ENCODE measurements at places on chromosomes 1 and 21. TPM values are rescaled to one million over a fixed set of nuclear protein-coding genes. Genes with fewer than 3 reads are reported as not detected.
A peak's percentile ranks its signal among the peaks of the same experiment; 100 is the strongest.

FCRLB gene
- 1.3 TPM for total RNA-seq

ERRFI1 gene
- total RNA-seq, result 86.4 TPM

EDARADD gene
- 1.1 TPM for total RNA-seq

FAM72C gene
- 13.1 TPM for total RNA-seq

APCS gene
- total RNA-seq, result not detected

SERPINC1 gene
- not detected for total RNA-seq

H6PD gene
- 23.6 TPM for total RNA-seq

FAM72D gene
- 11.9 TPM for total RNA-seq

DNA sequence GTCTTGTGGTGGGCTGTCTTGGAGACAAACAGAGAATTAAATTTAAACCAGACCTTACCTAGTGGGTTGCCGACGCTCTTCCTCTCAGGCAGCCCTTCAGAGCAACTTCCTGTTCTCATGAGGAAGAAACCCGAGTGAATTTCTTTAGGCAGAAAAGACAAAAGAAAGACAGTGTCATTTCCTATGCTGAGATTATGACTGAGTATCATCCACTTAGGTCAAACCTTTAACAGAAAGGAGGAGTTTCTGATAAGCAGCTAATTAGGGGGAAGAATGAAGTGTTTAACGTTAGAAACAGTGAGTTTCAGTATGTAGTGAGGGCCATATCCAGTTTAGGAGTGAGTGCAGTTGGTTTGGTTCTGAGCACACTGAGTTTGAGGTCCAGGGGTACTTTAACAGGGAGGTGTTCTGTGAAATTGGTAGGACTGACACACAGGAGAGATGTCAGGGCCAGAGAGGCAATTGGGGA, 38.7 kb downstream of the FASLG start:
- no peak for DNase-seq
- H3K4me3 ChIP-seq, result no peak overlapping the region
- peaks cover 6% of the 10 kb centered on the region for H3K4me1 ChIP-seq

DNA sequence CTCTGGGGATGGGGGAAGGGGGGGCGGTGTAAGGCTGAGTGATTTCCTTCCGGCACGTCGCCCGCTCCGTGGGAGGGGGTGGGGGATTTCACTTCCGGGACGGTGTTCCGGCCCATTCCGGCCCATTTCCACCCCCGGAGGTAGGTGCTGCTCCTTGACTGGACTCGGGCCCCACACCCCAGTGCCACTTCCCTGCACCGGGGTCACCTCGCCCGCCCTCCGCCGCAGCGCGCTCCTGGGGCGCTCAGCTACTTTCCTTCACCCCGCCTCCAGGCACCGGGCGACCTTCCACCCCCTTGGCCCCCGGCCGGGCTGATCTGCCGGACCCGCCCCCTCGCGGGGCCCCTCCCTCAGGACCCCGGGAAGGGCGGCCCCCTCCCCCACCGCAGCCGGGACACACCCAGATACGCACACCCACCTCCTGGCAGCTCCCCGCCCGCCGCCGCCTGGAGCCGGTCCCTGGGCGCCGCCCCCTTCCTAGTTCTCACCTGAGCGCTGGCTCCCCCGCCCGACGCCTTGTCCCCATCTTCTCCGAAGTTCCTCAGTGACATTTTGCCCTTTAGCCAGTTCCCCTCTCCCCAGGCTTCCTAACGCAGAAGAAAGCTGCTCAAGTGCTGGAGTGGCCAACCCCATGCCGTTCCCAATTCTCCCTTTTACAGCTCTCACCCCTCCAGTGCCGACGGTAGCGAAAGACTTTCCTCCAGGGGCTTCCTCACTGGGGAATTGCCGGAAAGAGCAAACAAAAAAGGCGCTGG, at the start of gene ZBTB37:
TSS of gene ZBTB37 (plus strand) at position 115 of the 755 bp plus-strand sequence. CDS start 1,846 bp downstream, outside the sequence.
- H3K4me1 ChIP-seq, result peaks cover 59% of the 10 kb centered on the region
- peaks cover 73% of the 10 kb centered on the region for H3K36me3 ChIP-seq
- H3K4me3 ChIP-seq, result peak within 1 kb of the TSS; percentile 94
- H3K27ac ChIP-seq, result peak within 1 kb of the TSS; percentile 96

GRCh38 chr1:156214024-156214748, 1.4 kb downstream of the PMF1 start:
- DNase-seq, result peak; percentile 86
- H3K36me3 ChIP-seq, result peaks cover 16% of the 10 kb centered on the region
- peak overlapping the region; percentile 97 for H3K4me3 ChIP-seq
- H3K27ac ChIP-seq, result peak overlapping the region; percentile 96

DNA sequence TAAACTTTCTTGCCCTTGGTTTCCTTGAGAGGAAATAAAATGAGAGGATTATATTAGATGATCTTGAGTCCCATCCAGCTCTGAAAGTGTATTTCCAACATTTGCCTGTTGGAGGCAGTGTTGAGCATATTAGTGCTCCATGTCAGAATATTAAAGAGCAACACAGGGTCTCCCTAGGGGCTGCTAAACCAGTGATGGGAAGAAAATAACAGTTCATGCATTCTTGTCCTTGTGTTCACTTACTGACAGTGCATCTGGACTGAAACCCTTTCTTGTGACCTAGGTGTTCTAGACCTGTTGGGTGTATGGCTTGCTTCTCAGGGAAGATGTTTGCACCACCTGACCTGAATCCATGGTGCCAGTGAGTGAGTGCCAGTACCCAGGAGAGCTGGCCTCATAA, 124.7 kb upstream of the KIAA0040 start:
- peak; percentile 32 for DNase-seq
- no peaks in the 10 kb centered on the region for H3K27me3 ChIP-seq
- peaks cover 5% of the 10 kb centered on the region for H3K4me1 ChIP-seq
- no peak overlapping the region for H3K27ac ChIP-seq
- H3K36me3 ChIP-seq, result no peaks in the 10 kb centered on the region

DNA sequence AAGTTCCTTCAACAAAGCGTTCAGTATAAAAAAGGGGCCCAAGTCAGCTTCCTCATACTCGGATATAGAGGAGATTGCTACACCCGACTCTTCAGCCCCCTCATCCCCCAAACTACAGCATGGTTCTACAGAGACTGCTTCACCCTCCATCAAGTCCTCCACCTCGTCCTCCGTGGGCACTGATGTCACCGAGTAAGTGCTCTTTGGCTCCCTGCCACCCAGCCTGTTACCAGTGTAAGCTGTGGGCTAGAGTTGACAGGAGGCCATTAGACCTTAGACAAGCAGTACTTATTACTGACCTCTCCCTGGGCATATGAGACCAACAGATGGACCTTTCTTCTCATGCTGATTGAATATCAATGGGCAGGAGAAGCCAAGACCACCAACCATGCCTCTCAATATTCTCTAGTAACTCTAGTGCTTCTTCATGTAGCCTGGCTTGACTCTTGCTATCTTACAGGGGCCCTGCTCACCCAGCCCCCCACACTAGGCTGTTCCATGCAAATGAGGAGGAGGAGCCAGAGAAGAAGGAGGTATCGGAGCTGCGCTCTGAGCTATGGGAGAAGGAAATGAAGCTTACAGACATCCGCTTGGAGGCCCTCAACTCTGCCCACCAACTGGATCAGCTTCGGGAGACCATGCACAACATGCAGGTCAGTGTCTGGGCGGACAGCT, 20.9 kb upstream of the IPO9 start:
- H3K36me3 ChIP-seq, result peaks cover 82% of the 10 kb centered on the region
- H3K4me1 ChIP-seq, result no peaks in the 10 kb centered on the region
- no peak overlapping the region for H3K27ac ChIP-seq
- DNase-seq, result no peak
- H3K4me3 ChIP-seq, result no peak overlapping the region

GRCh38 chr1:2025491-2025981, 6.4 kb downstream of the GABRD start:
- no peak overlapping the region for H3K27ac ChIP-seq
- no peaks in the 10 kb centered on the region for H3K36me3 ChIP-seq
- peaks cover 17% of the 10 kb centered on the region for H3K27me3 ChIP-seq
- no peak overlapping the region for H3K4me3 ChIP-seq
- H3K4me1 ChIP-seq, result no peaks in the 10 kb centered on the region

DNA sequence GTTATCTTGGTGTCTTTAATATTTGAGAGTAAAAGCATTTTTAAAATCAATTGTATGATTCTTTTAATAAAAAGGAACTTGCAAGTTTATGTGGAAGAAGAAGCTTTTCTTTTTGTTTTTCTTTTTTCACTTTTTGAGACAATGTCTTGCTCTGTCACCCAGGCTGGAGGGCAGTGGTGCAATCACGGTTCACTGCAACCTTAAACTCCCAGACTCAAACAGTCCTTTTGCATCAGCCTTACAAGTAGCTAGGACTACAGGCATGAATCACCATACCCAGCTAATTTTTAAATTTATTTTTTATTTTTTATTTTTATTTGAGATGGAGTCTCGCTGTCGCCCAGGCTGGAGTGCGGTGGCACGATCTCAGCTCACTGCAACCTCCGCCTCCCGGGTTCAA, 34.1 kb downstream of the CMPK1 start:
- no peaks in the 10 kb centered on the region for H3K27me3 ChIP-seq
- DNase-seq, result no peak
- H3K27ac ChIP-seq, result no peak overlapping the region
- no peak overlapping the region for H3K4me3 ChIP-seq
- peaks cover 44% of the 10 kb centered on the region for H3K36me3 ChIP-seq

DNA sequence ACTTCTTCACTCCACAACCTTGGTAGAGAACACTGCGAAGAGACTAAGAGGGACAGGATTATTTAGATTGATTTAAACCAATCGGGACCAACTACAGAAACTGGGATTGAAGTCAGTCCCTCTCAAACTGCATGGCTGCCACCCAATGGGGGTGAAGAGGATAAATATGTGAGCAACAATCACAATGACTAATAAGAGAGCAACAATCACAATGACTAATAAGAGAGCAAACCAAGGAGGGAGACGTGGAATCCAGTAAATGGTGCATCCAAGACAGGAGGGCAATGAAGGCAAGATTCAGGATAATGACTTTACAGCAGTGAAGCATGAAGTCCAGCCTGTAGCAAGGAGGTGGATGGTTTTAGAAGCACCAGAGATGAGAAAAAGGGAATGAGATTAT, 322.8 kb downstream of the TTLL7 start:
- no peak overlapping the region for H3K27ac ChIP-seq
- no peaks in the 10 kb centered on the region for H3K36me3 ChIP-seq
- H3K4me1 ChIP-seq, result no peaks in the 10 kb centered on the region
- peak; percentile 11 for DNase-seq
- no peak overlapping the region for H3K4me3 ChIP-seq

DNA sequence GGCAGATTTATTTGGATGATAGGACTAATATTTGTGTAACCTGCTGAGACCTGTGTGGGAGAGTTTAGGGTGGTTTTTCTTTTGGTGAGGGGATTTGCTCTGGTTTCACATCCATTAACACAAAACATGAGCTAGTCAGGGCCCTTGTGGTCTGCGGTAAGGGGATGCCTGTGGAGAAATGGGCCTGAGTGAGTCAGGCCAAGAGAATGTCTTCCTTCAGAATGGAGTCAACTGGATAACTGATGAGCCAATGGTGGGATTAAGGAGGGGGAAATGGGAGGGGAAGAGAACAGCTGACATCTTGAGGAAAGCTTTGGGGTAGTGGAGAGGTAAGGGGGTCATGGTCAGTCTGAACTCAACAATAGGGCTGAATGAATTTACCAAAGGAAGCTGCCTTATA, 13.9 kb downstream of the WNT2B start:
- H3K36me3 ChIP-seq, result peaks cover 30% of the 10 kb centered on the region
- H3K4me3 ChIP-seq, result no peak overlapping the region
- peak; percentile 70 for DNase-seq
- no peaks in the 10 kb centered on the region for H3K27me3 ChIP-seq

DNA sequence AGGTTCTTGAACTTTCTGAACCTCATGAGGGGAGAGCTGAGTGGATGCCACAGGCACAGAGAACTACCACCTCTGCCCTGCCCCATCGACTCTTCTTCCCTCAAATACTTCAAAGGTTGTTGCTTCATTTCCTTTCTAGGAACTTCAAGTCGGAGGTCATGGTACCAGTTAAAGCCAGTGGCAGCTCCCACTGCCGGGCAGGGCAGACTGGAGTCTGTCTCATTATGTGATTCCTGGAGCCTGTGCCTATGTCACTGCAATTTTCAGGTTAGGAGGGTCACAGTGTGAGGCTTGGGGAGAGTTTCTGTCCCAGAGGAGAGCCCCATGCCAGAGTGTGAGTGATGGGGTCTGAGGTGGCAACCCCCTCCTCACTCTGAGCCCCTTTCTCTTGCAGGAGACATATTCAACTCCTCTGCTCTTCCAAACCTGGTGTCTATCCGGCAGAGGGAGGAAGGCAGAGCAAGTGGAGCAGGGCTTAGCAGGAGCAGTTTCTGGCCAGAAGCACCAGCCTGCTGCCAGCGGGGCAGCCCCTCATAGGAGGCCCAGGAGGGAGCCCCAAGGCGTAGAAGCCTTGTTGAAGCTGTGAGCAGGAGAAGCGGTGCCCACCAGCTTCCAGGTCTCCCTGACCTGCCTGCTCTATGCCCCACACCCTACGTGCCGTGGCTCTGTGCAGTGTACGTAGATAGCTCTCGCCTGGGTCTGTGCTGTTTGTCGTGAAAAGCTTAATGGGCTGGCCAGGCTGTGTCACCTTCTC, 29.3 kb downstream of the CAMK1G start:
- H3K4me3 ChIP-seq, result no peak overlapping the region
- no peaks in the 10 kb centered on the region for H3K27me3 ChIP-seq
- H3K36me3 ChIP-seq, result peaks cover 68% of the 10 kb centered on the region
- H3K27ac ChIP-seq, result no peak overlapping the region
- peak; percentile 57 for DNase-seq
- H3K4me1 ChIP-seq, result peaks cover 14% of the 10 kb centered on the region

GRCh38 chr1:83905315-83905907, 93.5 kb downstream of the TTLL7 start:
- peaks cover 25% of the 10 kb centered on the region for H3K4me1 ChIP-seq
- peak; percentile 38 for DNase-seq

DNA sequence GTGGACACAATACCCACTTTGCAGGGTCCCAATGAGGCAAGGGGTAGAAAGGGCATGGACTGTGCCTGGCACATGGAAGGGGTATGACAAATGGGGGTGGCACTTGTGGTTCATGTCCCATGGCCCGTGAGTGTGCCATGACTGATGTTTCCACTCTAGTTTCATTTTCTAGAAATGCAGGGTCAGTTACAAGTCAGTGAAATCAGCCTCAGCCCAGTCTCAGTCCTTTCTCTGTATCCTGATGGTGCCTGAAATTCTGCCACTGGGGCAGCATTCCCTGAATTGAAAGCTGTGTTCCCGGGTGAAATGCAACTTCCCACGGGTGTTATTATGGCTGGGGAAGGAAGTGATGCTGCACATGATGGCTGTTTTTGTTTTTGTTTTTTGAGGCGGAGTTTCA, 110.8 kb upstream of the ZBTB40 start:
- peaks cover 41% of the 10 kb centered on the region for H3K27me3 ChIP-seq
- H3K4me1 ChIP-seq, result no peaks in the 10 kb centered on the region
- no peak overlapping the region for H3K4me3 ChIP-seq
- no peaks in the 10 kb centered on the region for H3K36me3 ChIP-seq
- no peak for DNase-seq
- no peak overlapping the region for H3K27ac ChIP-seq

DNA sequence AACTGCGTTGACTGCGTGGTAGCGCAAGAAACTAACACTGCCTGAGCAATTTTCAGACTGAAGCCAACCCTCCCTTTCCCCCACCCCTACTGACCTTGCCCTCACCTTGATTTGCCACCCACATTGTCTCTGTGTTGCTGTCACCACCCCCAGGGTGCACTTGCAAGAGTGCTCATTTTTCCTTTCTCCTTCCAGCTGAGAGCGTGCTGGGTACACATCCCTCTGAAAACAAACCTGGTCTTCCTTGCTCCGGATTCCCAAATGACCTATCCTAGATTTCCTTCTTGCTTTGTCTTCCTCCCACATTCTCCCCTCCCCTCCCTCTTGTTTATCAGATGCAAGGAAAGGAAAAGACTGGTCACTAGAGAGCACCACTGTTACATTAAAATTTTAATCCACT, 24.2 kb downstream of the MPZ start:
- peaks cover 66% of the 10 kb centered on the region for H3K27me3 ChIP-seq
- no peak for DNase-seq
- no peaks in the 10 kb centered on the region for H3K4me1 ChIP-seq
- no peaks in the 10 kb centered on the region for H3K36me3 ChIP-seq
